Mesothelial cell of epicardium (in vitro differentiated cells): ENCODE measurements at places on chromosomes 2 and 18.

DNA sequence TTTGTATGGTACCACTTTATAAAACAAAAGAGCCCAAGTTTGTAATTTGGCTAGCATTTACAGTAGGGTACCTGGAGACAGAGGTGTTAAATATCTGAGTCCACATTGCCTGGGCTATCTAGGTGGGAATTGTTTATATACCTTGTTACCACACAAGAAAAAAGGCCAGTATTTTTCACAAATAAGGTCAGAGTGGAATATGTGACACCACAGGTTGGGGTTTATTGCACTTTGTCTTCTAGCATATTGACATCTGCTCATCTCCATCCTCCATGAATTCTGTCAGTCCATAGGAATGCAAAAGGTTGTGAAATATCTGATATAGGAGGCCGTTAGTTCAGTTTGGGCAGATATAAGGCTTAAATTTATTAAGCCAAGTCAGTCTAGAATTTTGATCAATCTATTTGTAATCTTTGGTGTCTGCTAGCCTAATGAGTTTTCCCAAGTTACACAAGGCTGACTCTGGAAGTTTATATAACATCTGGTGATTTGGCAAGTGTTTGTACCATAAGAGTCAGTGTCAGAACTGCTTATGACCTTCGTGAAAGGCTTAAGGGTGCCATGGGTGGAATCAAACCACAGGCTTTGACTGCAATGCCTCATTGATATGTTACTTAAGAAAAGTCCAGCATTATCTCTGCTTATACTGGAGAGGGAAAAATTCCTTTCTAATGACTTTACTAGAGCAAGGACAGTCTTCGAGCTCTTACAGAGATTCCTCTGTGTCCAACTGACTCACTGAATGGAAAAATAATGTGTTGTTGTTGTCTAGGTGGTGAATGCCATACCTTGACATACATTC, 11.3 kb upstream of the DPP4 start:
- DNase-seq = no peak
- H3K4me3 ChIP-seq = no peak overlapping the region
- no peaks in the 10 kb centered on the region for H3K27me3 ChIP-seq
- H3K36me3 ChIP-seq = no peaks in the 10 kb centered on the region

- no peak for DNase-seq
- no peaks in the 10 kb centered on the region for H3K36me3 ChIP-seq
- no peak overlapping the region for H3K27ac ChIP-seq
- no peak overlapping the region for H3K4me3 ChIP-seq
- H3K27me3 ChIP-seq = peaks cover 49% of the 10 kb centered on the region
These were observed 83.8 kb upstream of the SNTG2 start for GRCh38 chr2:866887-867286.

- H3K36me3 ChIP-seq = no peaks in the 10 kb centered on the region
- H3K4me1 ChIP-seq = peaks cover 31% of the 10 kb centered on the region
- H3K27me3 ChIP-seq = peaks cover 70% of the 10 kb centered on the region
These were observed 134.0 kb downstream of the INSIG2 start for GRCh38 chr2:118222273-118222594.

- H3K4me3 ChIP-seq = no peak overlapping the region
- H3K27ac ChIP-seq = no peak overlapping the region
- no peaks in the 10 kb centered on the region for H3K27me3 ChIP-seq
- H3K36me3 ChIP-seq = no peaks in the 10 kb centered on the region
- peaks cover 13% of the 10 kb centered on the region for H3K4me1 ChIP-seq
These were observed 86.0 kb downstream of the TACR1 start for GRCh38 chr2:75113231-75113869.

DNA sequence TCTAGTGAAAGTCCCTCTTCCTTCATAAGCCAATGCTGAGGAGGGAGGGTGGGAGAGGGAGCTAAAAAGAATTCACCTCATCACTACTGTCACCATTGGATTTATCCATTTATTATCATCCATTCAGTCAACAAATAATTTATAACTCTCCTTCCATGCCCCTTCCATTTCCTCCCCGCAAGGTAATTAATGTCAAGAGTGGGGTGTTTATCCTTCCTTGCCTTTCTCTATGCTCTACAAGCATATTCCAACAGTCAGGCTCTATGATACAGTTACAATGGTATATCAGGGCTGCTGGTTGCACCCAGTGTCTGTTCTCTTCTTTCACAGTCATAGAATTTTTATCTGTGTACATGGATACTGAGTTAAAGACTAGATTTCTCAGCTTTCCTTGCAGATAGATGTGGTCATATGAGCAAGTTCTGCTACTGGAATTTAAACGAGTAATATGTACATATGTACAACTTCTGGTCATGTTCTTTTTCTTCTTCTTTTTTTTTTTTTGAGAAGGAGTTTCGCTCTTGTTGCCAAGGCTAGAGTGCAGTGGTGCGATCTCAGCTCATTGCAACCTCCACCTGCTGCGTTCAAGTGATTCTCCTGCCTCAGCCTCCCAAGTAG, 5.1 kb upstream of the MFSD6 start:
- H3K4me1 ChIP-seq = peaks cover 3% of the 10 kb centered on the region
- H3K4me3 ChIP-seq = no peak overlapping the region
- H3K27me3 ChIP-seq = peaks cover 4% of the 10 kb centered on the region
- H3K27ac ChIP-seq = no peak overlapping the region
- no peaks in the 10 kb centered on the region for H3K36me3 ChIP-seq

DNA sequence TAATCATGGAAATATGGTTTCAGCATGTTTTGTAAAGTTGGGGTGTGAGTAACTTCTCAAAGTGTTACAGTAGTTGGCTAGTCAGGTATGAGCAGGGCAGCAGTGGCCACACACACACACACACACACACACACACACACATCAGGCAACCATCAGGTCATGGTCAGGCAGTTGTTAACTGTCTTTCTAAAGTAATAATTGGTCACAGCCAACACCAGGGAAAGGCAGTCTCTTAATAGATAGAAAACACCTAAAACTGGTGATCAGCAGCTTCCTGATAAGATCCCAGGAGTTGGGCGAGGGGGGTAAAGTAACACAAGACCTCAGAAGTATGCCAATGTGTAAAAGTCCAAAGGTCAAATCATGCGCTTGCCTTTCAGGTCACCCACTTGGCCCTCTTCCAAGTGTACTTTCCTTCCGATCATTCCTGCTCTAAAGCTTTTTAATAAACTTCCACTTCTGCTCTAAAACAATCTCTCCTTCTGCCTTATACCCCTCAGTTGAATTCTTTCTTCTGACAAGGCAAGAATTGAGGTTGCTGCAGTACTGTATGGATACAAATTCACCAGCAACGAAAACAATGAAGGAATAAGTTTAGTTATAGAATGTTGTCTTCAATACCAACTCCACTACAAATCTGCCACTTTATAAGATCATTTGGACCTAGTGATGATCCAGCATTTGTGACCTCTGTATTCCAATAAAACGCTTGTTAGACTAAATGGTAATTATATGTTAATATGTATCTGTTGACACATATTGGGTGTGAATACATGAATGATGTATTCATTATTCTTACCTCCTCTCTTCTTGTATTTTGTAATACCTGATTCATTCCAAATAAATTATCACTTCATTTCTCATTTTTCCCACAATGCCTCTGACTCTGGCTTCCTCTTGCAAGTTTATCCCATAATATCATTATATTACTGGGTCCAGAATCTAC, 254.3 kb downstream of the METTL4 start:
- no peak for DNase-seq
- H3K36me3 ChIP-seq = no peaks in the 10 kb centered on the region
- H3K27me3 ChIP-seq = no peaks in the 10 kb centered on the region
- H3K4me1 ChIP-seq = peaks cover 7% of the 10 kb centered on the region
- H3K4me3 ChIP-seq = no peak overlapping the region
- H3K27ac ChIP-seq = no peak overlapping the region

- no peak overlapping the region for H3K27ac ChIP-seq
- H3K4me3 ChIP-seq = no peak overlapping the region
- DNase-seq = no peak
These were observed 114.6 kb upstream of the TEX51 start for GRCh38 chr2:126784045-126784444.

- H3K4me3 ChIP-seq = no peak overlapping the region
- no peaks in the 10 kb centered on the region for H3K27me3 ChIP-seq
- no peaks in the 10 kb centered on the region for H3K36me3 ChIP-seq
- H3K4me1 ChIP-seq = peaks cover 21% of the 10 kb centered on the region
- peak overlapping the region; percentile 78 for H3K27ac ChIP-seq
These were observed 98.6 kb downstream of the IRS1 start for GRCh38 chr2:226701052-226701451.

GRCh38 chr2:153074207-153074606, 355.8 kb downstream of the ARL6IP6 start:
- no peak for DNase-seq
- H3K27ac ChIP-seq = no peak overlapping the region
- no peaks in the 10 kb centered on the region for H3K36me3 ChIP-seq
- H3K27me3 ChIP-seq = no peaks in the 10 kb centered on the region
